ENCODE measurements at places on chromosomes 4 and X.

- no peak for DNase-seq
Observed at GRCh38 chrX:74272230-74272629, 31.8 kb upstream of the ZCCHC13 start.

- DNase-seq: no peak
Observed at GRCh38 chrX:97372001-97372766, 488.5 kb downstream of the RPA4 start.

DNA sequence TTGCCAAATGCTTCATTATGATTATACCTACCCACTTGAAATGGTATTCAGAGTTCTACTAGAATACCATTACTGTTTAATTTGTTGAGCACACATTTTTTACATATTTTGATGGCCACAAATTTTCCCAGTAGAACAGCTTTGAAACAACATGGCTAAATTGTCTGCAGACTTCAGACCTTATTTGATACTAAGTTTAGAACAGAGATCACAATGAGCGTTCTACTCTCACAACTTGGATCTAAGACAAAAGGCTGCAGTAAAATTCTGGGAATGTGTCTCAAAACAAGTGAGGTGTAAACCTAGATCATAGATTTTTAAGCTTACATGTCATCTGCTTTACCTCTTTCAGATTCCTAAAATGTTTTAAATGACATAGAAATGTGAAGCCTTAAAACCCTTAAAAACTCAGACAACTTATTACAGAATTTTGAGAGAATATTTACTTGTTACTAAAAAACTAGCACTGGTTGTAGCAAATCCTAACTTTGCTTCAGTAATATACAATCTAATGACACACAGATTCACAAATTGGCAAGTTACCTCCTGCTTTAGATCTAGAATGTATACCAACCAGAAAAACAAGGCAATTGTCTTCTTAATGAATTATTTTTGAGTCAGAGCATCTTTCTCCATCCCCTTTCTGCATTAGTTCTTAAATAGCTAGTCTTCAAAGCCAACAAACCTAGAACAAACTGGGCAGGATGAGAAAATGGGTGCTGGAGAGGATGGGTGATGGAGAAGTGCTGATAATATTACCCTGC is 243.3 kb downstream of the SLC7A11 start:
- no peak for DNase-seq

DNA sequence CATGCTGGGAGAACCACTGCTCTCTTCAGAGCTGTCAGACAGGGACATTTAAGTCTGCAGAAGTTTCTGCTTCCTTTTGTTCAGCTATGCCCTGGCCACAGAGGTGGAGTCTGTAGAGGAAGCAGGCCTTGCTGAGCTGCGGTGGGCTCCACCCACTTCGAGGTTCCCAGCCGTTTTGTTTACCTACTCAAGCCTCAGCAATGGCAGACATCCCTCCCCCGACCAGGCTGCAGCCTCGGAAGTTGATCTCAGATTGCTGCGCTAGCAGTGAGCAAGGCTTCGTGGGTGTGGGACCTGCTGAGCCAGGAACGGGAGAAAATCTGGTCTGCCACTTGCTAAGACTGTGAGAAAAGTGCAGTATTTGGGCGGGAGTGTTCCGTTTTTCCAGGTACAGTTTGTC is 118.9 kb downstream of the SLC10A6 start:
- no peak for DNase-seq

GRCh38 chr4:185833055-185833598 is 21.1 kb upstream of the SORBS2 start:
- peak; percentile 10 for DNase-seq

DNA sequence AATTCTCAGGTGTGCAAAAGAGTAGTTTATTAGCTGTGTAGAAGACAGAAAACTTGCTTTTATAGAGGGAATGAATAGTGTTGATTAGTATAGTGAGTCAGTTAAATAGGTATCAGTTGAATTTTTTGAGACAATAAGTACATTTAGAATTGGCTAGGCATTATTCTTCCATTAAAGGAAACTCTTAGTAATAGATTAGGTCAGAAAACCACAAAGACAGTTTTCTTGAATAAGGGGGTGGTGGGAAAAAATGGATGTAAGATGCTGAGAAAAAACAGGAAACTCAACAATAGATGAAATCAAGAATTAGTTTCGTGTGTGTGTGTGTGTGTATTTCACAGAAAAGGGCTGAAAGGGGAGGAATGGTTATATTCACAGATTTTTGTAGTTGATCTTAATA is 16.8 kb downstream of the CD38 start:
- no peak for DNase-seq

DNA sequence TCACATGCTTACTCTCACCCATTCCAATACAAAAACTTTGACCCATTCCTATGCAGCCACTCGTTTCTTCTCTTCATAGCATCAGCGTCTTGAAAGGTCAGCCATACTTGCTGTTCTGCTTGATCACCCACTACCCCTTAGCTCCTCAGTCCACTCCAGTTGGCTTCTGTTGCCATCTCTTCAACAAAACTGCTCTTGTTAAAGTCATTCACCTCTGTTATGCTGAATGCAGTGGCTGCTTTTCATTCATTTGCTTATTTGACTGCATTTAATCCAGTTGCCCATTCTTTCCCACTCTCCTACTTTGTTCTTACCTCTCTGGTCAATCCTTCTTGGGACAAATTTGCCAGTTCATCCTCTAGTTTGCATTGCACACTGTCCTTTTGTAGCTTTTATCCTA is 24.9 kb downstream of the CEP135 start:
- DNase-seq: no peak
